ENCODE measurements at places on chromosomes 6 and 20.

DNA sequence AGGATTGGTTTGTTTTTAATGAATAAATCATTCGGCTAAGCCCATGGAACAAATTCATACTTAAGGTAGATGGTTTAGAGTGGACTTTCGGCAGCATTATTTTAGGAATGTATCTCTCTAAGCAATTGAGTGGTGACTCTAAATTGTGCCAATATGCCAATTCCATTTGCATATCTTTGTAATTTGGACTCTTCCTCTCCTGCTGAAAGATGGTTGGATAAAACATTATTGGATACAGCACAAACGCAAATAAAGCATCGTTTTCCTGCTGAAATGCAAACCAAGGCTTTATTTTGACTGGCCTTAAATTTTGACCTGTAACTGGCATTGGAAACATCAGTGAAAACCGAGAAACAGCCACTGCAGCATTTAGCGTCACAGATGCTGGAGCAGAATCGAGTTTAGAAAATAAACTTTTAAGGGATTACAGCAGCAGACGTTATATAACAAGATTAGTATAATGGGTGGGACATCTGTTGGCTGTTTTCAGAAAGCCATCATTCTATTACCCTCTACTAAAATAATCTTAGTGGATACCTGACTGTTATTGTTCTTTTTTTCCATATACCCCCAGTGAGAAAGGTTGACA lies 726.0 kb downstream of the KIF16B start:
- DNase-seq, result no peak

GRCh38 chr6:36751833-36752186 lies 54.2 kb downstream of the RAB44 start:
- DNase-seq, result no peak

- no peak for DNase-seq
These were observed 79.4 kb upstream of the SLC4A11 start for GRCh38 chr20:3318226-3318884.

- no peak for DNase-seq
These were observed 16.8 kb downstream of the SOX4 start for GRCh38 chr6:21610341-21610740.

DNA sequence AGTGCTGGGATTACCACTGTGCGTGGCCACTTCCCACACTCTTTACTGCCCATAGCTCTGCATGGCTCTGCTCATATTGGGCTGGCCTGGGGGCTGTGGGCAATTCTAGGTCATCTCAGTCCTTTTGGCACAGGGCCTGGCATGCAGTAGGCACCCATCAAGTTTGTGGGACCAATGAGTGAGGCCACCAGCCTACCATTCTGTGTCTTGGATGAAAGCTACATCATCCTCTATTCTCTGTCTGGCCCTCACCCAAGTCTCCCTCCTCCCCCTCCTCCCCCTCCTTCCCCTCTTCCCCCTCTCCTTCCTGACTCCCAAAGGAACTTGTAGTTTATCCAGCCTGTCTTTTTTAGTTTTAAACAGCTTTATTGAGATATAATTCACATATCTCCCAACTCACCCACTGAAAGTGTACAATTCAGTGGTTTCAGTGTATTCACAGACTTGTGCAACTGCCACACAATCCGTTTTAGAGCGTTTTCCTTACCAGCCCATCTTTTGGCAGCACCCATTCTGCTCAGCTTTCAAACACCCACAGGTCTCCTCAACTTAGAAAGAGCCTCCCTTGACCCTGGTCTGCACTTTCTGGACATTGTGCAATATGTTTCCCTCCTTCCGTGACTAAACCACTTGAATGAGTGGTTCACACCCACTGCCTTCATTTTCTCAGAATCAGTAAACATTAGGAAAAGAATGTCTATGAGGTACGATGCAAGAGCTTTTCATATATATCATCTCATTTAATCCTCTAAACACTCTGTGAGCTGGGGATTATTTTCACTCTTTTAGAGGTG lies 21.5 kb upstream of the MRPS18A start:
- DNase-seq, result no peak

DNA sequence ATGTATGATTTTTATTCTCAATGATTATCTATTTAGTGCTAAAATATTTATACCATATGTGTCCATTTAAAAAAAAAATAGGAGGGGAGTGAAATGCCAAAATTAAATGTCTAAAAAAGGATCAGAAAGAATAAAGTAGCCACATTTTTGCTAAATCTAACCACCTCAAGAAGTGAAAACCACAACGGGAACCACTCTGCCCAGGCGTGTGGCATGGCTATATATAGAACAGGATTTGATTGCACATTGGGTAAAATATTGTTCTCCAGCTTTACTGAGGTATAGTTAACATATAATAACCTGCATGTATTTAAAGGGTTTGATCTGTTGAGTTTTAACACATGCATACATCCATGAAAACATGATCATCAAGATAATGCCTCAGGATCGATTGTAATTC lies 19.0 kb upstream of the AFDN start:
- DNase-seq, result no peak

GRCh38 chr20:5268449-5268848 lies 48.3 kb downstream of the PROKR2 start:
- DNase-seq, result no peak

- no peak for DNase-seq
These were observed 123.3 kb downstream of the INSM1 start for GRCh38 chr20:20491110-20491783.

DNA sequence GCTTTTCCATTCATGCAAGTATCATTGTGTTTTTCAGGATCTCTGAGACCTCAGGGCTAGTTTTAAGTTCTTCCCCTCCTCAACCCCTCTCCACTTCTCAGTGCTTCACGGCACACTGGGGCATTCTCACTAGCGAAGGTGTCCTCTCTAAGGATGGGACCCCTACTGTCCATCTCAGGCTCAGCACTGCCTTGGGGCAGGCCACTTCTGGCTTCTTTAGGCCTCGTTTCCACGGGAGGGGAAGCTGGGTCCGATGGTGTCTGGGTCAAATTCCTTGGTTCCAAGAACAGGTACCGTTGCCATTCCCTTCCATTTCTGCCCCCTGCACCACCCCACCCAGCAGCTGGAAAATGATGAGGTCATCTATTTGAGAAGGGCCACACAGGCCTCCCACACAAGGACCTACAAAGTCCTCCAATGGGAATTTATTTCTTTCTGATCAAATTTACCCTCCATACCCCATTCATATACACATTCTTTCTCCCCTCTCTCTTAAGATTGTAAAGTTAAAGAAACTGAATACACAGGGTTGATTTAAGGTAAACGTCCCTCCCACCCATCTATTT lies 17.2 kb downstream of the GNAS start:
- no peak for DNase-seq
